ENCODE measurements at places on chromosomes 7 and 10.

- DNase-seq: no peak
Observed at GRCh38 chr7:73992101-73992562, 35.8 kb upstream of the ELN start.

- no peak for DNase-seq
Observed at GRCh38 chr10:72834183-72834825, 59.2 kb upstream of the OIT3 start.

- DNase-seq: no peak
Observed at GRCh38 chr7:121831351-121831750, 41.6 kb upstream of the PTPRZ1 start.

GRCh38 chr7:80783678-80784327 is 135.0 kb downstream of the SEMA3C start:
- no peak for DNase-seq

DNA sequence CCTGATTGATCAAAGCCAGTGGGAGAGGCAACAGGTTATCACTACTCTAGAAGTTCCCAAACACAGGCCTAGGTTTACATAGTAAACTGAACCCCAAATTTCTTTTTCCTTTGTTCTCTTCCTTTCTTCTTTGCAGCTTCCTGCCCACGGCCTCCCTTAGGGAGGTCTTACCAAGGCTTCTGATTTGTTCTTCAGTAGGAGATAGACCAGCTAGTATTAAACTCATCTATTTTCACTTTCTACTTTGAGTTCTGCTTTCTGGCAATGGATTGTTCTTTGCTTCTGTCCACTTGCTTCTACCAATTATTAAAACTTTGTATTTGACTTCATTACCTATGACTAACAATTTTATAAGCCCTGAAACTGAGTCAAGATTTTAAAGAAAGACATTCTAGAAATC is 251.2 kb upstream of the FZD1 start:
- DNase-seq: no peak

GRCh38 chr7:117208257-117208656 is 114.6 kb downstream of the WNT2 start:
- DNase-seq: no peak

DNA sequence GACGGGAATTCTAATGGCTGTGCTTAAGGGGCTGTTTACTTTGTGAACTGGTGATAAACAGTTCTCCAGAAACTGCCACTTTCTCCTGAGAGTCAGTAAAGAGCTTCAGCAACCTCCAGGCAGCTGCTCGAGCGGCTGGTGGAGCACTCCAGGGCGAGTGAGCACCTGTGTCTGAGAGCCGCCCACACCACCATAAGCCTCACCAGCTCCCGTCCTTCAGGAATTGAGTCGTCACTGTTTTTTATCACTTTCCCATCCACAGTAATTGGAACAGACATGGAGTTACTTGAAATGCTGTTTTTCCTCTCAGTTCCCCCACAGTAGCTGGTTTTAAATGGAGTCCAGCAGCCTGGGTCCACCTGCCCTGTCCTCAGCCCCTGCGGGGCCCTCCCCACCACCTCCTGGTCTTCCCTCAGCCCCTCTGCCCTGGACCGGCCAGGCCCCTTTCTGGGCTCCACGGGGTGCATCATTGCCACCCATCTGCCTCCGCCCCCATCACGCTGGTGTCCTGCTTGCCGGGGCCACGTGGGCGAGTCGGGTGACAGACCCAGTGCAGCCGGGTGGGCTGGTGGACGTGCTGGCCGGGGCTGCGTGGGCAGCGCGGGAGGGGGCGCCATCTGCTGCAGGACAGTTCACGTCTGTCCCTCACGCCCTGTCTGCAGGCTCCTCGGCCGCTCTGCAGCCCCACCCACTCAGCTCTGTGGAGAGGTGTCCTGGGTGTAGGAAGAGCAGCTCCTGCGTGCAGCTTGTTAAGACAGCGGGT is 56.0 kb downstream of the NKX6-2 start:
- no peak for DNase-seq

GRCh38 chr10:124611738-124612137 is 132.4 kb downstream of the FAM53B start:
- peak; percentile 32 for DNase-seq

DNA sequence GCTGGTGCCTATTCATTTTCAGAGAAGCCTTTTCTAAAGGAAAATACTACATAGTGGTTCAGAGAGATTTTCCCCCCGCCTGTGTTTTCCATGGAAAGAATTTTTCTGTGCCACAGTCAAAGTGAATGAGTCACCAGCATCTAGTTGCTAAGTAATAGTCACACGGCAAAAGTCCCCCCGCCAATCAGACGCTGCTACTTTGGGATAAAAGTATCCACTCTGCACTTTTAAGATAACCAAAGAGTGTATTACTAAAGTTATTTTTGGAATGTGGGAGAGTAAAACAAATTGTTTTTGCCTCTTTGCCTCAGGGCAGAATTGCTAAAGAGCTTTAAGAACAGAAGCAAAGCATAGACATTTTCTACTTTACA is 23.5 kb downstream of the ABLIM1 start:
- DNase-seq: no peak

GRCh38 chr10:51000164-51000563 is 74.1 kb upstream of the PRKG1 start:
- DNase-seq: no peak

- no peak for DNase-seq
Observed at GRCh38 chr10:95459446-95460045, 101.6 kb downstream of the SORBS1 start.

DNA sequence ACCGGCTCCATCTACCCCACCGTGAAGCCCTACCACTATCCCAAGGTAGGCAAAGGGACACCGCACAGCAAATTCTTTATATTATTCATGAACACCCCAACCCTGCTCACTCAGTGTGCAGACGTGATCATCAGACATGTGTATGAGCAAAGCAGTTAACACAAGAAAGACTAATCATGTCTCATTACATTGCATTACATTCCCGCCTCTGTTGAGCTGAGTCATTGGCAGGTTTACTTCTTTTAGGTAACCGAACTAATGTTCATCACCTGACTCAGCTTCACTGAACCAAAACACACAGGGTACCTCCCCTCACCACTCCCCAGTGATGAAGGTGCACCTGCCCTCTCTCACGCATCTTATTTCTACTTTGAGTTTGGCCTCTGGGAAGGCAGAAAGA is 233.4 kb downstream of the PAXIP1 start:
- DNase-seq: no peak

DNA sequence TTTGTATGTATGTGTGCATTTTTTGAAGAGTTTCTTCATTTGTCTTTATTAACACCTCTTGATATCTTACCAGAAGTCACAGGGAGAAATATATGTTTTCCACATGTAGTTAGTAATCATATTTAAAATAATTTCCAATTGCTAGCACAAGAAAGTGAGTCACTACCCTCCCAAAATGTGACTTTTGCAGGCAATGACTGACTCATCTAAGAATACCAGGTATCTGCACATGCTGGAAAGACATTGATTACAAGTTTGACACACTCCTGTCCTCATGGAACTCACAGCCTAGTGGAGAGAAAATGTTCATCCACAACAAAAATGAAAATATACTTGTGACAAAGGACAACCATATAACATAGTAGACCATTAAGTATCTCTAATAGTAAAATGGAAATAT is 82.9 kb downstream of the SEMA3D start:
- DNase-seq: no peak

DNA sequence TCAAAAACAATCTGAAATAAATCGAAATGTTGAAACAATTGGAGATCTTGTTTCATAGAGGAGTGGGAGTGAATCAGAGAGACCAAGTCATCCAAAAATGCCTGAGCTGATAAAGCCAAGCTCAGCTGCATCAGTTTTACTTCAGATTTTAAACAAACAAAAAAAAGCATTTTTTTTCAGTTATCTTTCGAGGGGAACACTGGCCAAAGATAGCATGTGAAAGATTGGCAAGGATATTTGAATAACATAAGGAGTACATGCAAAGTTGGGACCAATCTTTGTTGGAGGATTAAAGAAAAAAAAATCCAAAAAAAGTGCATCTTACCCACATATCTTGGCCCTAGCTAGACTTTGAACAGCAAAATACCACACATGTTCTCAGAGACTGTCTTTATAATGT is 47.2 kb downstream of the RHOBTB1 start:
- DNase-seq: no peak

GRCh38 chr7:68246189-68246633 is 1249.6 kb downstream of the TYW1 start:
- no peak for DNase-seq

- DNase-seq: no peak
Observed at GRCh38 chr10:22477334-22478287, 132.3 kb downstream of the SPAG6 start.

- no peak for DNase-seq
Observed at GRCh38 chr7:18855796-18856195, 261.6 kb downstream of the TWIST1 start.

GRCh38 chr10:126808103-126808502 is 97.1 kb upstream of the DOCK1 start:
- DNase-seq: no peak

DNA sequence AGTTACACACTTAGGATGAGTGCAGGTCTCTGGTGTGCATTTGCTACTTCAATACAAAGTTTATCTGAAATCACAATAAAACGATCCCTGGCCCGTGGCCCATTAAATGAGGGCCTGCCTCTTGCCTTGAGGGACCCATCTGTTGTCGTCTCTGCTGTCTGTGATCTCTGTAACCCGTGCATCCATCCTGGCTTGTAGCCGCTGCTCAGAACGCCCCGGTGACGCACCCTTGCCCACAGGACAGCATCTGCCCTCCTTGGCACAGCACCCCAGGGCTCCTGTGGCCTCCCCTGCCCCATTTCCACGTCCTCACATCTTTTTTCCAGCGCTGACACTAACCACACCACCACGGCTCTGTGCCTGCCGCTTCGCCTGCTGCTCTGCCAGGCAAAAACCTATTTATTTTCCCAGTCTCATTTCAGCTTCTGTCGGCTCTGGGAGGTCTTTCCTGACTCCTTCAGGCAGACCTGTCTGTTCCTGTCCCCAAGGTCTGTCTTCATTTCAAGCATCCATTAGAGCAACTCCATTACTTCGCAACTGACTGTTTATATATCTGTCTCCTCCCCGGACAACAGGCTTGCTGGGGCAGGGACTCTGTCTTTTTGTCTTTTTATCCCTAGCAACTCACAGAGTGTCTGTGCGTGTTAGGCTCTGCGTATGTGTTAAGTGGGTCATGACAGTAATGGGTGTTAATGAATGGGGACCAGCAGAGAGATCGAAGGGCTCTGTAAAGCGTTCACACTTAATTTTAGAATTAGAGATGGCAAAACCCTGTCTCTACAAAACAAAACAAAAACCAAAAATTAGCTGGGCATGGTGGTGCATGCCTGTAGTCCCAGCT is 16.4 kb downstream of the CARD11 start:
- DNase-seq: no peak

DNA sequence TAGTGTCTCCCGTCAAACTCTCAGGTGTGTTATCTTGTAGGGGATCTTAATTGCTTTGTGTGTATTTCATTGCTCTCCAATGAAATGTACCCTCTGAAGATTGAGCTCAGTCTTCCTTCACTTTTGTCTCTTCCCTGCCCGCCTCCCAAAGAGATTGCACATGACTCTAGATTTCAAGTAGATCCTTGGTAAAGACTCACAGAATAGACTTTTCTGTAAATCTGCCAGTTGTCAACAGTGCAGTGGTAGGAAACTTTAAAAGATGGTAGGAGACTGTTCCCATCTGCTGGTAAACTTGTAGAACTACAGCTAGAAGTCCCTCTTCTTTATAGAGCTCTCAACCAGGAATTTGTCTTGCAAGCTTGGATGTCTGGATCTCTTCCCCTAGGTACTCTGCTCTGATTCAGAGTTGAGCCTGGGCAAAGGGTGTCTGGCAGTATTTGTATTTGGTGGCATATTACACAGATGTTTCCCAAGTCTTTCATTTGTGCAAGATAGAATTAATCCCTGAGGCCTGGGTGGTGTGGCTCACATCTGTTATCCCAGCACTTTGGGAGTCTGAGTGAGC is 9.6 kb downstream of the CCL26 start:
- no peak for DNase-seq

DNA sequence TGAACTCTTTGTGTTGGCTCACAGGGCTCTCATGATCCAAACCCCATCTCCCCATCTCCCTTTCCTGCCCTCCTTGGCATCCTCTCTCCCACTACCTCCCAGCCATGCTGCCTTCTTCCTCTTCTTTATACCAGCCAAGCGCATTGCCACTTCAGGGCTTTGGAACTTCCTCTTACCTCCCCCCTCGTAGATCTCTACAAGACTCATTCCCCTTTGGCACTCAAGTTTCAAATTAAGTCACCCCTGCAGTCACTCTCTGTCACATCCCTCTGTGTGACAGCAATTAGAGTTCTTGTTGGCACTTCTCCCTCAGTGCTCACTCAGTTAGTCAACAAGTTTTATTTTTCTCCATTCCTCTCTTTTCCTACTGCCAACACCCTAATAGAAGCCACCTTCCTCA is 20.8 kb upstream of the NRP1 start:
- no peak for DNase-seq

DNA sequence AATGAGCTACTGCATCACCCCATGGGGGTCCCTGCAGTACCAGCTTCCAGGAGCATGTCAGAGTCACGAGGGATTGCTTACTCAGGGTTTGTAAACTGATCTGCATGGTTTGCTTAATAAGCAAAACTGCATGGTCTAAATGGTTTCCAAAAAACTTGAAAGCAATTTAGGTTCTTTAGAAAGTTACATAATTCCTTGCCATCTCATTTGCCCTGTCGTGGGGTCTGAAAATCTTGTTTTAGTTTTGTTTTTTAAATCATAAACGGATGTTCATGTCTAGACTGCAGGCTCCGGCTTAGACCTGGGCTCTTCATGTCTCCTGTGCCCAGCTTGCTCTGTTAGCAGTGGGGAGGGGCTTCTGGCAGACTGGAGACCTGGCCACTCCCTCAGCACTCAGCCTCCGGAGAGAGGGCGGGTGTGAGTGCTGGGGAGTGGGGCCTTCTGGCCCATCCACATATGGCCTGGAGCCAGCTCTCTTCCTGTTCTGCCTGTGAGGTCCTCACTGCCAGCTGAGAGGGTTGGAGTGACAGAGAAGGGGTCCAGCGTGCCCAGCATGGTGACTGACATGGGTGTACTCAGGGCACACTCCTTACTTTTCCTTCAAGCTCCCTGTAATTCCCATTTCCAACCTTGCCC is 17.5 kb downstream of the PRF1 start:
- no peak for DNase-seq

DNA sequence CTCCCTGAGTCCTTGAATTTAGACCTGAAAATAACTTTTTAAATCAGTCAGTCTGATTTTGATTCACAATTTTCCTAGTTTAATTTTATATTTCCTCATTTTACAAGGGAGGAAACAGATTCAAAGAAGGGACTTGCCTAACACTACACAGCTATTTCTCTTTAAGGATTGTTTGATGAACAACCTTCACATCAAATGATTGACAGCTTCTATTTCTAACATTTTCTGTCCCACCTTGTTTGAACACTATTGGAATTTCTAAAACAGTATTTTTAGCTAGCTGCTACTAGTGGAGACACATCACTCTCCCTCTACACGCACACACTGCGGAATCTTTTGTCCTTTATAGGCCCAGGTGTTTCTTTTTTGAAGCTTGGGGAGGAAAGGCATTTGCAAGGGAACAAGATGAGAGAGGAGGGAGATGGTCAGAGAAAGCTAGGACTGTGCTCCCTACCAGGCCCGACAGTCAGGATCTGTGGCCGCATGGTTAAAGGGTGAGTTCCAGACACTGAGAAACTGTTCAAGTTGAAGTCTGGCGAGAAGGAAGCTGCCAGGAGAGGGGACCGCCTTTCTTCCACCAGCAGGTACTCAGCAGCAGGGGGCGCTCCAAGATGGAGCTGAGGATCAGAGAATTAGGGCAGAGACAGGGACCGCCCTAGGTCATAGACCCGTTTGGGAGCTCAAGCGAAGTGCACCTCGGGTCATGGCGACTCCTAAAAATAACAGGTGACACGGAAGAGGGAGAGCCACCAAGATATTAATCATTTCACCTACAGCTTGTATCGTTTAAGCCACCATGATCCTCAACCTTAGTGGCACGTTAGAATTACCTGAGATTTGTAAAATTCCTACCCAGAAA is 49.7 kb downstream of the DNAJC12 start:
- DNase-seq: peak; percentile 54

Data from activated T-helper 1 cell treated with Interleukin-2 at 50 U/mL for 16 hours (primary cell).